ENCODE measurements at places on chromosomes 1 and 21.

DNA sequence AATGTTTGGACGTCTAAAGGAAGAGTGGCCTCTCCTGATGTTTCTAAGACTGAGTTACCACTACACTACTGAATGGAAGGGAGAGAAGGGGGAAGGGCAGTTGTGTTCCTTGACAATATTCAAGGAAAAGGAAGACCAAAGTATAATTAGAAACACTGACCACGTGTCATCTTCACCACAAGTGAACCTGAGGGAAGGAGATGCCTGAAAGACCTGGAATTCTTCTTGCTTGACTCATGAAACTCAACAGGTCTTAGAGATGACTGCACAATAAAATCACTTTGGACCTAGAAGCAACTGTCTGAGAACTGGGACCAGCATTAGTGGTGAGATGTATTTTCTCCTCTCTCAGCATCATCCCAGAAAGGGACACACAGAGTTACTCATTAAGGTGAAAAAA, 56.7 kb downstream of the PTPN14 start:
- no peak for DNase-seq

DNA sequence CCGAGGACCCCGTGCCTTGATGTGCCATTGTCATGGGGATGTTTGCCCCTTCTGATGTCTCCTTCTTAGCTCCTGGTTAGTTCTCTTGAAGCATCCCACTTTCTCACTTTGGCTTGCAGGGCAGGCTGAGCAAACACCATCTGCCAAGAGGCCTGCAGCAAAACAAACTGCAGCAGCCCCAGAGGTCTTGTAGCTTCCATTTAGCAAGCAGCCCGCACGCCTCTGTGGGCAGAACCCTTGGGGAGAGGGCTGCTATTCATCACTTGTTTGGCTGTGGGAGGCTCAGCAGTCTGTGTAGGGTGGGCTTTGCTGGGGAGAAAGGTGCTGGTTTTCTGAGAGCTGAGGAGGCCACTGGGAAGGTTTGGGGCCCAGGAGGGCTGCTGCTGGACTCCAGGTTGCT, 56.7 kb downstream of the KCNC4 start:
- DNase-seq = no peak

DNA sequence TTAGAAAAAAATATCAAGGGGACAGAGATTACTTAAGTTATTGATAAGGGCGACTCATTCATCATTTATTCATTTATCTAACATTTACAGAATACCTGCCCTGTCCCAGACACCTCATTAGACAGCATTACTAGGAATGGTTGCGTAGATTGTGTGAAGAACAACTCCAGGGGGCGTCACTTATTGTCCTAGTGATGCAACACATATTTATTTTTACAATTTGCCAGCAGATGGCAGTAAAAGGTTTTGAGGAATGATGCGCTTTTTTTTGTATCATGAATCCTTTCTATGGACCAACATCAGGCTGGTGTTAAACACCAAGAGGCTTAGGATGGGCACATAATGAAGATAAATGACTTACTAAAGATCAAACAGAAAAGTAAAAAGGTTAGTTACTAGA, 5.5 kb downstream of the NCAM2 start:
- no peak for DNase-seq

DNA sequence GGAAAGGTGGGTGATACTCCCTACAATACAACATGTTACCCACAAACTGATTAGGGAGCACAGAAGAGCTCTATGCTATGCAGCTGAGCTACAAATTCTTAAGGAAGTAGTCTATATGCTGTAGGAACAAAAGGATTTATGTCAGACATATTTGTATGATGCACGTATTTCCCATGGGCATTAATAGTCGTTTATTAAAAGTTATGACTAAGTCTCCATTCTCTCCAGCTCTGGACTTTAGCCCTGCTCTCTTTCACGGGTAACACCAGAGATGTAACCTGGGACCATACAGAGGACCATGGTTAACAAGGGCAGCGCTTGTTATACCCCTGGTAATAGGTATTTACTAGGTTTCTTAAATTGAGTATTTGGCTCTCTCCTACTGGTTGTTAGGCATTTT, 168.2 kb upstream of the C1orf105 start:
- no peak for DNase-seq

- peak; percentile 17 for DNase-seq
Observed at GRCh38 chr1:244599937-244600350, 53.0 kb upstream of the DESI2 start.

DNA sequence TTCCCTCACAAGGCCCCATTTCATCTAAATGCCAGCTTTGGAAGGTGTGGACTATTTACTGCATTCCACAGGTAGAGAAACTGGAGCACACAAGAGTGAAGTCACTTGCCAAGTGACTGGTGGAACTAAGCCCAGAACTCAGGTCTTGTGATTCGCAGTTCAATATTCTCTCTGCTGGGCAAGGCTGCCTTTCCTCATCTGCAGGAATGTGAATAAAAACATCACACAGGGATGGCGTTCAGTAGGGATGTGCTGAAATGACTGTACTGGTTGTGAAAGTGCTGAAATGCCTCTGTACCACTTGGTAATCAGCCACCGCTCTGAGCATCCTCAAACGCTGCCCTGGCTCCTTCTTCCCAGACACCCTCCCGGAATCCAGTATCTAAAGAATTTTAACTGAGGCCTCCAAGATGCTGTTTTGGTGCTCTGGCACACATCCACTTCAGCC, 145.6 kb downstream of the HIVEP3 start:
- DNase-seq = no peak

DNA sequence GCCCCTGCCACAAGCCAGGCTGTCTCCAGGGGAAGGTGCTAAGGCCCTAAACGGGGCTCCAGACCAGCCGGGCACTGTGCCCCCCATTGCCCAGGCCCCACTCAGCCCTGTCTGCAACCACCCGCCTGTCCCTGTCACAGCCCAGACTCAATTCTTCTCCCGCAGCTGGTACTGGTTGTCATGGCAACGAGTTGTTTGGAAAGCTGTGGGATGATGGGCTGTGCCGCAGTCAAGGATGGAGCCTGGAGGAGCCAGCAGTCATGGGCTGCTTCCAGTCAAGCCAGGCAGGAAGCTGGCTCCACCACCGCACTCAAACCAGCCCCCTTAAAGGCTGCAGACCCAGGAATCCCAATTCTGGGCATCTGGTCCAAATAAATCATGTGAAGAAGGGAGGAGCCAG, 4.2 kb downstream of the SPOCD1 start:
- DNase-seq = no peak

GRCh38 chr1:116246174-116246573, 126.9 kb upstream of the ATP1A1 start:
- no peak for DNase-seq

- DNase-seq = no peak
Observed at GRCh38 chr1:60235275-60235674, 161.7 kb upstream of the C1orf87 start.

GRCh38 chr1:8423269-8423691, 105.4 kb downstream of the SLC45A1 start:
- peak; percentile 47 for DNase-seq

DNA sequence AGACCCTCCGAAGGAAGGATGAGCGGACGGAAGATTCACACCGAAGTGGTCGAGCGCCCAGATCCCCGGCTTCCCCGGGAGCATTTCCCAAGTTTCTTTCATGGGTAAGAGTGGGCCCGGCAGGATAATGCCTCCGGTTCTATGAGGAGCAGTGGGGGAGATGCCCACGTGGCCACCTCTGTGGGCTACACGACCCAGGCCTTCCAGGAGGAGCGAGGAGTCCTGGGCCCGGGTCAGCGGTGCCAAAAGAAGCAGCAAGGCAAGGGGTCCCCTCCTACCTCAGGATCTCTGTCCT, 7.9 kb upstream of the NBPF11 start:
- DNase-seq = no peak

- DNase-seq = no peak
Observed at GRCh38 chr1:155455588-155456195, 106.9 kb downstream of the ASH1L start.

- no peak for DNase-seq
Observed at GRCh38 chr1:119448127-119448511, 33.2 kb downstream of the HSD3B2 start.

DNA sequence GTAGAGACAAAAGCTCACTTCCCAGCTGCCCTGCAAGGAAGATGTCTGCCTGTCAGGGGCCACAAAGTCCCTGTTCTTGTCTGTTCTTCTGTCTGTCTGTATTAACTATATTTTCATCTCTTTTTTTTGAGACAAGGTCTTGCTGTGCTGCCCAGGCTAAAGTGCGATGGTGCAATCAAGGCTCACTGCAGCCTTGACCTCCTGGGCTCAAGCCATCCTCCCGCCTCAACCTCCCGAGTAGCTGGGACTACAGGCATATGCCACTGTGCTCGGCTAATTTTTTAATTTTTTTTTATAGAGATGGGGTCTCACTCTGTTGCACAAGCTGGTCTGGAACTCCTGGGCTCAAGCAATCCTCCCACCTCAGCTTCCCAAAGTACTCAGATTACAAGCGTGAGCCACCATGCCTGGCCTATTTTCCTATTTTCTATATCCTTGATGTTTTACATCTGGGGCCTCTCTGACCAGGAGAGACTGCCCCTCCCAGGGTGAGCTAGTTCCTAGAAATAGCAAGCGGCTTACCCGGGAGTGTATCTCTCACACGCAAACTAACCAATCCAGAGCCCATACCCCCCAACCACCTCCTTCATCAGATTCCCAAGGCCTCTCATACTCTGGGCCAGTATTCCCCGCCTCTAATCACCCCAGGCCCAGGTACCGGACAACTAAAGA, 5.4 kb upstream of the KLHDC7A start:
- DNase-seq = no peak

GRCh38 chr1:150575072-150575489, 4.3 kb downstream of the MCL1 start:
- no peak for DNase-seq

- no peak for DNase-seq
Observed at GRCh38 chr1:1041873-1042272, 22.0 kb downstream of the AGRN start.

GRCh38 chr1:18998016-18998724, 41.7 kb upstream of the IFFO2 start:
- DNase-seq = no peak

GRCh38 chr1:114314098-114314497, 160.4 kb upstream of the SYT6 start:
- no peak for DNase-seq

- no peak for DNase-seq
Observed at GRCh38 chr1:41286992-41287391, 44.9 kb upstream of the SCMH1 start.

GRCh38 chr1:236058141-236058934, 6.6 kb downstream of the NID1 start:
- no peak for DNase-seq

- DNase-seq = no peak
Observed at GRCh38 chr1:8077120-8077573, 51.0 kb upstream of the ERRFI1 start.

- DNase-seq = peak; percentile 47
Observed at GRCh38 chr1:22930240-22930912, 42.3 kb downstream of the LACTBL1 start.

DNA sequence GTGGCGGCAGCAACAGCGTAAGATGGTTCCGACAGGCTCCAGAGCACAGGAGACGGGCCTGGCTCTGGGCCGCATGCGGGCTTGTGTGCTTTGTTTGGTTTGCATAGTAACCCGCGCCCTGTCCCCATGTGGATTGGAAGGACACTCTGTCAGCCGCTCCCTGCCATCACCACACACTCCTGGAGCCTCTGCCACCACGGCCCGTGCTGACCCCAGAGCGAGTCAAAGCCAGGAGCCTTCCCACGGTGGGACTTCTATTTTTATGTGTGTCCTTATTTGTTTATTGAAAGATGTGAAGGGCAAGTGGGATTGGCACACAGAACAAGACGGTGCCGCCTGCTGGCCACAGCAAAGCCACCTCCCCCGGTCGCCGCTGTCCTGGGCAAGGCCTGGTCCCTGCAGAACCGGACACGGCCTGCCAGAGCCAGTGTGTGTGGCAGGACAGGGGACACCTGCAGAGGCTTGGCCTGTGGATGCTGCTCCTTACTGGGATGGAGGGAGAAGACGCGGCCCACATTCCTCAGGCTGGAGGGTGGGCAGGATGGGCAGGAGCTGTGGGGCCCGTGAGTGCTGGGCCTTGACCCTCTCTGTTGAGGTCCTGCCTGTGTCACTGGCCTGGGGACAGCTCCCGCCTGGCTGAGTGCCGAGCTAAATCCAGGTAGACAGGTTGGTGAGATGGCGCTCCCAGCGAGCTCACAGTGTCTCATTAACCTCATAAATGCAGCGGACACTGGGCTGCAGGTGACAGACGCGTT, 64.4 kb downstream of the AGPAT3 start:
- DNase-seq = no peak

- DNase-seq = no peak
Observed at GRCh38 chr1:44849575-44850132, 6.6 kb upstream of the PTCH2 start.

- no peak for DNase-seq
Observed at GRCh38 chr1:40049725-40050124, 9.2 kb downstream of the CAP1 start.

DNA sequence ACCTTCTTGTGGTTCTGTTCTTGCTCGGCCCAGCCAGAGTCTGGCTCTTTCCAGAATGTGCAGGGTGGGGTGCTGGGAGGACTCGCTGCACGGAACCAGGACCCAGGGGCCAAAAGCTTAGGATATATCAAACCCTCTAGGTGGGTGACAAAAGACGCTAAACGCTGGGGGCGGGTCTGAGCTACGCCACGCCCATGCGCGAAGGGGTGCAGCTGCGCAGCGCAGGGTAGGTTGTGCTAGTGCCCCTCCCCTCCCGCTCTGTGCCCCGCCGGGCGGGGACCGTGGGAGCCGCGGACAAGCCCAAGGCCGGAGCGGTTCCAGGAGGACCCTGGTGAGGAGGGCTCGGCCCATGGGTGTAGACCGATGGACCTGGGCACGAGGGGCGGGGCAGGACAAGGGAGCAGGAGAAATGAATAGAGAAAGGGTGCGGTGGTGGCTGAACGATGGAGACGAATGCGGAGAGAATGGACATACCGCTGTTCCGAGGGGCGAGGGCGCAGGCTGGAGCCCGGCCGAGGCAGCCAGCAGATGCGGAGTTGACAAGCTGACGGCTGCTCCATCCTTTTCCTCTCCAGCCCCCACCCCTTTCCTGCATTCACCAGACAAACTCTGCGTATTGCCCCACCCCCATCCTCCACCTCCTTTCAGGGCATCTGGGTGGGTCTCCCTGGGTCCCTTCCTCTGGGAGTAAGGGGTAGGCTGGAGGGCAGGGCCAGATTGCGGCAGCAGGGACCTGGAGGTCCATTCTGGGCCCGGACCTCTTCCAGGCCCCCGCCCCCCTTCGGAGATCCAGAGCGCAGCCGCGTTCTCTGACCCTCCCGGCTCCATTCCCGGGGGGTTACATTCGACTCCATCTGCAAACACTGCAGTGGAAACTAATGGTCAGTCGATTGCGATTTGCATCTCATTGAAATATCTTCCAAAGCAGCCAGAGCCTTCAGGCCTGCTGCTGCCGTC, at the start of gene RUSC1:
Gene RUSC1 (plus strand): TSS at position 234 of the 957 bp plus-strand sequence. CDS start 880 bp downstream, outside the sequence.
- peak; percentile 81 for DNase-seq

GRCh38 chr1:89951766-89952604, 42.9 kb upstream of the ZNF326 start:
- no peak for DNase-seq

GRCh38 chr21:25564349-25564948, 42.8 kb downstream of the MRPL39 start:
- DNase-seq = no peak

GRCh38 chr1:99768524-99769245, 2.2 kb upstream of the FRRS1 start:
- DNase-seq = no peak
